Caco-2 (cell line): ENCODE measurements at places on chromosomes 1 and 21.

DNA sequence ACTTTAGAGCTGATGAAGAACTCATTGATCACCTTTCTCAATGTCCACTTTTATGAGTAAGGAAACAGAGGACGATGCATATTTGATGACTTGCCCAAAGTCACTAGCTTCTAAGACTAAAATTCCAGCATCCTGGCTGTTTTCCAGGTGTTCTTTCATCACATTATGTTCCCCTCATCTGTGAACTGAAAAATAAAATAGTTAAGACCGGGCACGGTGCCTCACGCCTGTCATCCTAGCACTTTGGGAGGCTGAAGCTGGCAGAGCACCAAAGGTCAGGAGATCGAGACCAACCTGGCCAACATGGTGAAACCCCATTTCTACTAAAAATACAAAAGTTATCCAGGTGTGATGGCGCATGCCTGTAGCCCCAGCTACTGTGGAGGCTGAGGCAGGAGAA is 297.5 kb downstream of the DUSP10 start:
- DNase-seq, result no peak

DNA sequence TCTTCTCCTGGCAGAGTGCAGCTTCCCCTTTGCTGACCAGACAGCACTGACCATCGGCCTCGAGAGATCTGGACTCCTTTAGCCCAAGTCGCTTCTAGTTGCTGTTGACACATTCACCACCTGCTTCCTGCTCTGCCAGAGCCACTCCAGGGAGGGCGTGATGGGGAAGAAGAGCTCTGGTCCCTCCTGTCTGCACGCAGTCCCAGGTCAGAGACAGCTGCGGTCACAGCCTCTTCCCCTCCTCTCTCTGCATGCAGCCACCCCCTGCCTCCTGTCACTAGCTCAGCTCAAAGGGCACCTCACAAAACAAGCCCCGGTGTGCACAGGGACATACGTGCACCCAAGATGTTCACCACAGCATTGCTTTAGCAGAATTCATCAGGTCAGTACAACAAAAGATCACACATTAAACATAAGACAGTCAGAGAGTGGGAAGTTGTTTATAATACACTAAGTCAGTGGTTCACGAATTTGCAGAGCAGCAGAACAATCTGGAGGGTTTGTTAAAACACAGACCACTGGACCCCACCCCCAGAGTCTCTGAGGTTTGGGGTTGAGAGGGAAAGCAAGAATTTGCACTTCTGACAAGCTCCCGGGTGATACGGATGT is 132.9 kb downstream of the SYF2 start:
- no peak for DNase-seq

DNA sequence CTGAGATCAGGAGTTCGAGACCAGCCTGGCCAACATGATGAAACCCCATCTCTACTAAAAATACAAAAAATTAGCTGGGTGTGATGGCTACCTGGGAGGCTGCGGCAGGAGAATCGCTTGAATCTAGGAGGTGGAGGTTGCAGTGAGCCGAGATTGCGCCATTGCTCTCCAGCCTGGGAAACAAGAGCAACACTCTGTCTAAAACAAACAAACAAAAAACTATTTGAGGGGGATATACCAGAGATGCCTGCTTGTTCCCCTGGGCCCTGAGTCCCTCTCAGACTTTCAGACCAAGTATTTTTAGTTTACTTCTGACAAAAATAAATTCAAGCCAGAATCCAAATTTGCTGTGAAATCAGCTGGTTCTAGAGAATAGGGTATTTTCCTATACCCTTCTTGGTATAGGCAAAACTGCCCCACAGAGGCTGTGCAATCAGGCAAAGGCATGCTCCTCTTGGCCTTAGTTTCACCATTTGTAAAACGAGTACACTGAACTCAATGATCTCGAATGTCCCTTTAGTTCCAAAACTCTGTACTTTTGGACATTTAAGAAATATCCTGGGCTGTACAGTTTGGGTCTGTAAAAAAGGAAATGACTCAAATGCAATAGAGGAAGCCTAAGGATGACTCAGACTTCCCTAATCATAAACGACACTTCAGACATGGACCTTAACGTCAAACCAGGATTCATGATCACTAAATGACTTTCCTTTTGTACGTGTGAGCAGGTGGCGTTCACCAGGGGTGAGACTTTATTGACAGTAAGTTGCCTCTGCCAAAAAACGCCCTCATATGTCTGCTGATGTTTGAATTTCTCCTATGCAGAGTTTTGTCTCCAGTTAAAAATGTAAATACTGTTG is 16.1 kb downstream of the ENSA start:
- no peak for DNase-seq

DNA sequence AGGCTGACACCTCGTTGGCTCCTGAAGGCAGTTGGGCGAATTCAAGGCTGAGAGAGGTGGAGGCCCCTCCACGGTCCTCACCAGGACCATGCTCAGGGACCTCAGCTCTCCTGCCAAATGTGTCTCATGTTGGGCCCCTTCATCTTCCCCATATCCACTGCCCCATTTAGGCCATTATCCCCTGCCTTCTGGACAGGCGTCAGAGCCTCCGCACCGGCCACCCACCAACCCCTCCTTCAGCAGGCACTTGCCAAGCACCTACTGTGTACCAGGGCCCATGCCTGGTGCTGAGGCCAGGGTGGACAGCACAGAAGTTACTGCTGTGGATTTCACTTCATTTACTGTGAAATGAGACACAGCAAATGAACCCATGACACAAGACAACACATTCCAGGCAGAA is 325.8 kb downstream of the MATN1 start:
- no peak for DNase-seq

- DNase-seq, result no peak
Observed at GRCh38 chr1:61808968-61809367, 66.7 kb downstream of the PATJ start.

DNA sequence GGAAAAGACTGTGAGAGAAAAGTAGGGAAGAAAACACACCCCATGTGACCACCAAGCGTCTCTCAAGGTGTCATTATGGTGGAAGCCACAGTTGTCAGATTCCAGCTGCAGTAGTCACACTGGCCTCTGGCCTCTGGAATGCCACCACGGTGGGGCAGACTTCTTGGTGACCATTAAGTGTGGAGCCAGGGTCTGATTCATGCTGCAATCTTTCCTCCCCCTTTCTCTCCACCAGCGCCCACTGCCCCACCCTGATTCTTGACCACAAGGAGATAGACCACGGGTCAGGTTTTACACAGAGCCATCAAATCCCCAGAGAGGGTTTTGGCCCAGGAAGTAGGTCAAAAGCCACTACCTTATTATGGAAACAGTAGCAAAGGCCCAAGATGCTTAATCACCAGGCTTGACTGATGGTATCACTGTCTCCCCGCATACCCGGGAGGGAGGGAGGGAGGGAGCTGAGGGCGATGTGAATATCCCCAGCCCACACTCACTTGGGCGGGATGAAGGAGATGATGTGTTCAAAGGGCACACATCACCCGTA is 52.7 kb upstream of the GRHL3 start:
- peak; percentile 30 for DNase-seq

DNA sequence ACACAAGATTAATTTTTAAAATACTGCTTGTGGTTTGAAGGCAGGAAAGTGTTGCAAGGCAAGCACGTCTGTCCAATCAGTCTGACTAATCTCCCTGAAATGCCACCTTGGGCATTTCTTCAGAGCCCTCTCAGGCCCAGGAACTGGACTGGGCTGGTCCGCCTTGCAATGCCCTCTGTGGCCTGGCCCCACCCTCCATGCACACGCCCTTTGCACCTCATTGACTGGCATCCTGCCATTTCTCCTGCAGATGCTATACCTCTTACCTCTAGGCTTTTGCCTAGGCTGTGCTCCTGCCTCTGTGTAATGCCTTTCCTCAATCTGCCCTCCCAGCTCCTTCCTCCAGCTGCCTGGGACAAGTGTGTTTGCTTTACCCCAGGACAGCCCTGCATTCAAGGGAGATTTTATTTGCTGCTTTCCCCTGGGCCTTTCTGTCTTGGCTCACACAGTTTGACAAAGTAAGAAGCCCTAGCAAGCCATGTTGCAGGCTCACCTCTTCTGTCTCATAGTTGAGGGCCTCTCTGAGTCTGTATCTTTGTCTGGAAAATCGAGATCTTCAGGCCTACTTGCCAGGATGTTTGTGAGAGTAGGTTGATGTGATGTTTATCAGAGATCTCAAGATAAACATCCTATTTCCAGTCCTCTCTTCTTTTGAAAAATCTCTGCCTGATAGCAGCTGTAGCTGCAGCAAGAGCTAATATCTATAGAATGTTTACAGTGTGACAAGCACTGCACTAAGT is 149.2 kb upstream of the JUN start:
- DNase-seq, result peak; percentile 37

DNA sequence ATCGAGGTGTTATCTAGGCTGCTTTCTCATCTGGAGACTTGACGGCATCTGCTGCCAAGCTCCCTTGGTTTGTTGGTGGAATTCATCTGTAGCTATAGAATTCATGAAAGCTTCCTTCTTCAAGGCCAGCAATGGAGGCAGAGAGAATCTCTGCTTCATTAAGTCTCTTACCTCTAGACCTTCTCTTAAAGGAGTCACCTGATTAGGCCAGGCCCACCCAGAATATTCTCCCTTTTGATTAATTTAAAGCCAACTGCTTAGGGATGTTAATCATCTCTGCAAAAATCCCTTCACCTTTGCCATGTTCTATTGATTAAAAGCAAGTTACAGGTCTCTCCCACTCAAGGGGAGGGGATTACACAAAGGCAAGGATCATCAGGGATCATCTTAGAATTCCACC is 5.3 kb upstream of the NCF2 start:
- no peak for DNase-seq

DNA sequence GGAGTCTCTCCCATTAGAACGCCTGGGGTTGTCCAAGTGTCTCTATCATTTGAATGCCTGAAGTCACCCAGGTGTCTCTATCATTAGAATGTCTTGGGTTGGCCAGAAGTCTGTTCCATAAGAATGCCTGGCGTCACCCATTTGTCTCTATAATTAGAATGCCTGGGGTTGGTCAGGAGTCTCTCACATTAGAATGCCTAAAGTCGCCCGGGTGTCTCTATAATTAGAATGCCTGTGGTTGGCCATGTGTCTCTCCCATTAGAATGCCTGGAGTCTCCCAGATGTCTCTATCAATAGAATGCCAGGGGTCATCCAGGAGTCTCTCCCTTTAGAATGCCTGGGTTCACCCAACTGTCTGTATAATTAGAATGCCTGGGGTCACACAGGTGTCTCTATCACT is 54.5 kb downstream of the RNF187 start:
- no peak for DNase-seq

DNA sequence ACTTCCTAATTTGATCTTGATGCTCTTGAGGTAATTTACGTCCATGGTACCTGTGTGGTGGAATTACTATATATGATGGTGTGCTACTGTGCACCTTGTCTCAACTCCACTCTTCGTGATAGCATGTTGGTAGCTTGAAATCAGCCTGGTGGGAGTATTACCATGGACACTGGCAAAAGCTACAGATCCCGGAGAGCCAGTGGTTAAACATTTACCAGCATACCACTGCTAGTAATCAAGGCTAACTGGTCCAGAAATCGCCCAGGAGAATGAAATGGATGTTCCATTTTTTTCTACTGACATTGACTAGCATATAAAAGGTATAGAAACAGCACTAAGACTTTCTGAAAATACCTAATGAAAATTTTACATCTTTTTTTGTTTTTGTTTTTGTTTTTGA is 30.6 kb downstream of the ELK4 start:
- peak; percentile 28 for DNase-seq
